COR-L47 (cell line): ENCODE measurements at places on chromosomes 7 and 10.

DNA sequence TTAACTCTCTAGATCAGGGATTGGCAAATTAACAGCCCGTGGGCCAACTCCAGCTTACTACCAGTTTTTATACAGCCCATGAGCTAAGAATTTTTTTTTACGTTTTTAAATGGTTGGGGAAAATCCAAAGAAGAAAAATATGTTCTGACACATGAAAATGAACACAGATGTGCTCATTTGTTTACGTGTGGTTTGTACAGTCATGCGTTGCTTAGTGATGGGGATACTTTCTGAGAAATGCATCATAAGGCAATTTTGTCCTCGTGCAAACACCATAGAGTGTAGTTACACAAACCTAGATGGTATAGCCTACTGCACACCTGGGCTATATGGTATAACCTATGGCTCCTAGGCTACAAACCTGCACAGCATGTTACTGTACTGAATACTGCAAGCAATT is 8.3 kb upstream of the SMKR1 start:
- DNase-seq = no peak

DNA sequence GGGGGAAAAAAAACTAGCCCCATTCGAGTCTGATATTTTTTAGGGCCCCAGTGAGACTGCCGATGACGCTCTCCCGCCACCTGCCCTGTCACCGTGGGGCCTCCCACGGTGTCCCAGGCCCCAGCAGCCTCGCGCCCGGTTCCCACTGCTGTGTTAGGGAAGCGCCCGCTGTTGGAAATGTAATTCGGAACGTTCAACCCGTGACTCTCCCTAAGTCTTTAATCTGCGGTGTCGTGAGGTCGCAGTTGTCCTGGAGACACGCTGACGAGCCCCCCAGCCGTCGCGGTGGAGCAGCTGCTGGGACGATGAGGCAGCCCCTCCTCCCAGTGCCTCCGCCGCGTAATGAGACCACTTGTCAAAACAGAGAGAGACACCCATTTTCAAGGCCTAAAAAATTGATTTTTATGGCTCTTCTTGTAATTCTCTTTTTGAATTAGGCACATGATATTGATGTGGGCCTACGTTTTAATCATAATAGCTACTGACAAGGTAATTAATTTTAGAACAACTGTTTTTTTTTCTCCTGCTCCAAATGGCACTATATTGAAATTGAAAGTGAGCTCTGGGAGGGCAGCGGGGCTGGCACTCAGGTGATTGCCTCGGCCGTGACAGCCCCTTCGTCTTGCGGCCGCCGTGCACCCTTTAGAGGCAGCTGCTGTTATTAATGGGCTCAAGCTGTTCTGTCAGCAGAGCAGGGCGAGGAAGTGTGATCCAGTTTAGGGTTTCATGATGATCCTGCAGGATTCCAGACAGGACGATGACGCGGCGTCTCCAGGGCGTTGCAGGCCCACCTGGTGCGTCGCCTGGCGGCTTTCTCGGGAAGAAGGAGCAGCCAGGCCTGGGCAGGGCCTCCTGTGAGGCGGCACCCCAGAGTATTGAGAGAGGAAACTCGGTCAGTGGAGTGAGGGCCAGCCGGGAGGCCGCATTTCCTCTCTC is 63.3 kb downstream of the NKX6-2 start:
- DNase-seq = no peak

DNA sequence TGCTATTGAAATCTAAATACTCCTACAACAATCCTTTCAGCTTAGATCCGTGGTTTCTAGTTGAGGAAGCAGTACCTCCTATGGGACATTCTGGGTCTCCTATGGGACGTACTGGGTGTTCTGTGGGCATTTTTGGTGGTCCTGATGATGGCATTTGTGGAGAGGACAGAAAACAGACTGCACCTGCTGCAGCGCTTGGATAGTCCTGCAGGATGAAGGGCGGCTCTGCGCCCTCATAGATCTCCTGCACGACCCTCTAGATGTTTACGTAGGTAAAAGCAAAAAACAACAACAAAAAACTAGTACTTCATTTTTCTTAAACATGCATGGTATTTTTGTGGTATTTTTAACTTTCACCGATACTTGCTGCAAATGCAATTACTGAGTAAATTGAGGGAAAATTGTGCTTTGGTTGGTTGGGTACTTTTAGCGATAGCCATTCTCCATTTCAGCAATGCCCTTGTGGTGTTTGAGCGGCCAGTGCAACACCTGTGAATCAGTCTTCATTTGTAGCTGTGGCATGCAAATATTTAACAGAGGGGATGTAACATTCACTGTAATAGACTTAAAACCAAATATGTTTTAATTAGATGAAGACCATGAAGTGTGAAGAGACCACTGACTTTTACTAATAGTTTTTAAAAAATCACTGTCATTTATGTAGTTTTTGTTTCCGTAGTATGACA is 461.2 kb downstream of the SDK1 start:
- DNase-seq = no peak

GRCh38 chr10:24847112-24848070 is 105.0 kb downstream of the PRTFDC1 start:
- DNase-seq = no peak

DNA sequence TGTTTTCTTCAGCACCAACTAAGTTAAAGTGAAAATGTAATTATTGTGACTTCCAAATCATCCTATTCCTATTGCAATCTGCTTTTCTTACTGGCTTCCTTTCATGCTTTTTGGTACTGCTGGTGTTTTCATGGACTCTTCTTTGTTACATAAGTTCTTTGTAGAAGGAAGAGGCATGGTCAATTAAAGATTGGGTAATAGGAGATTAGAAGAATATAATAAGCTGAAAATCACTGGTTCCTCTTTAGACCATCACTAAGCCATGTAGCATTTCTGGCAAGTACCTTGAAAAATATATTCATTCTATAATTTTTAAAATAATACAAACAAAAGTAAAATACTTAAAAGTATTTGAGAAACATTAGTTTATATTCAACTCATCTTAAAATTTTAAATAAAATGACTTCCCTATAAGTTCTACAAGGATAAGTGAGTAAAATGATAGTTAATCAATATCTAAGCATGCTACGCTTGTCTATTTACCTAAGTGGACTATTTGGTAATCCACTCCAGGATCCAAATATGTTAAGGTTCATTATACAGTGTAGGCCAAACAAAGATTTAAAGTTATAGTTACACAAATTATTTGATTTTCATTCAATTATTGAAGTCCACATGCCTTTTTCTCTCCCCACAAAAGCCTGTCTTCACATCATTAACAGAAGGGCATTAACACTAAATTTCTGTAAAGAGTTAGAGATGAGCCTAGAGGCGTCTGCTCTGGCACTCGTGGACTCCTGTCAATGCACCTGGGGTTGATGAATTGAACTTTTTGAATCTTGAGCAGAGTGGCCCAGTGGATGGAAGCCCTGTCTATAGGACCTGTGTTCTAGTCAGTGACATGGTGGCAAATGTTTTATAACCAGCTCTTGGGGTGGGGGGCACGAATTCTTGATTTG is 408.1 kb downstream of the INHBA start:
- no peak for DNase-seq

DNA sequence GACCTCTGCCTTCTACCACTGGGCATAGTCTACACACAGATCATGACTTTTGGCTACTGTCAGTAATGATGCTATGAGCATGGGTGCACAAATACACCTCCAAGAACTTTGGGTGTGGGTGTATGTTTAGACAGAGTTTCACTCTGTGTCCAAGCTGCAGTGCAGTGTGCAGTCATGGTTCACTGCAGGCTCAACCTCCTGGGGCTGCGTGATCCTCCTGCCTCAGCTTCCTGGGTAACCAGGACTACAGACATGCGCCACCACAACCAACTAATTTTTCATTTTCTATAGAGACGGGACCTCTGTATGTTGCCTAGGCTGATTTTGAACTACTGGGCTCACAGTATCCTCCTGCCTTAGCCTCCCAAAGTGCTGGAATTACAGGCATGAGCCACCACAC is 194.4 kb downstream of the NSUN6 start:
- DNase-seq = no peak

DNA sequence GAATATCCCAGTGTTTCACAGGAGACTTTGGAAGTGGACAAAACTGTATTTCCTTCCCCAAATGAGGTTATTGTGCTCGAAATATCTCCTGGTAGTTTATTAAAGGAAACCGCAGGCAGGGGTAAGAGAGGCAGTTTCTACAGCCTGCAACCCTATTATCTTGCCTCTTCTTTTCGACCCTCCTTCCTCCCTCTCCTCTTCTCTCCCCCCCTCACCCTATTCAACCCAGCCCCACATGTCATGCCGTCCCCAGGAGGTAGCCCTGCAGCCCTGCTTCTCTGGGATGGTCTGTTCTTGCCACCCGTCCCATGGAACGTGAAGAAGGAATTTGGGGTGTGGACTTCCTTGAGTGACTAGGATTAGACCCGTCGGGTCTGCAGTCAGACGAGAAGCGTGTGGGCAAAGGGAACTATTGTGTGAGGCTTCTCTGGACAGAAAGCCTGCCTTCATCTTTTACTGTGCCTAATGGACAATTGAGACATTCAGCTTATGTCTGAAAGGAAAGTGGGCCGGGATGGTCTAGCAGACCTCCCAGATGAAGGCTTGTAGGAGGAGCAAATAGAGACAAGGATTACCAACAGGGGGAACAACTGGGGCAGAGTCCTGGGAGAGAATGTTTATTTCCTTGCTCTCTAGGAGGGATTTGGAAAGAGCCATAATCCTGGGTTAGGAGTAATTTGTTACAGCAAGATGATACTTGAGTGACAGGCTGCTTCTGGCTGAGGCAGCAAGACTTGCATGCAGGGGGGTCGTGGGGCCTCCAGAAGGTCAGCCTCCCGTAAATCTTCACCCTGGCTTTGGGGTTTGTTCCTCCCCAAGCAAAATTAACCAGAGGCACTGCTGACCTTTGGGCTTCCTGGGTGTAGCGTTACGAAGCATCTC is 77.8 kb downstream of the TCF7L2 start:
- DNase-seq = no peak

DNA sequence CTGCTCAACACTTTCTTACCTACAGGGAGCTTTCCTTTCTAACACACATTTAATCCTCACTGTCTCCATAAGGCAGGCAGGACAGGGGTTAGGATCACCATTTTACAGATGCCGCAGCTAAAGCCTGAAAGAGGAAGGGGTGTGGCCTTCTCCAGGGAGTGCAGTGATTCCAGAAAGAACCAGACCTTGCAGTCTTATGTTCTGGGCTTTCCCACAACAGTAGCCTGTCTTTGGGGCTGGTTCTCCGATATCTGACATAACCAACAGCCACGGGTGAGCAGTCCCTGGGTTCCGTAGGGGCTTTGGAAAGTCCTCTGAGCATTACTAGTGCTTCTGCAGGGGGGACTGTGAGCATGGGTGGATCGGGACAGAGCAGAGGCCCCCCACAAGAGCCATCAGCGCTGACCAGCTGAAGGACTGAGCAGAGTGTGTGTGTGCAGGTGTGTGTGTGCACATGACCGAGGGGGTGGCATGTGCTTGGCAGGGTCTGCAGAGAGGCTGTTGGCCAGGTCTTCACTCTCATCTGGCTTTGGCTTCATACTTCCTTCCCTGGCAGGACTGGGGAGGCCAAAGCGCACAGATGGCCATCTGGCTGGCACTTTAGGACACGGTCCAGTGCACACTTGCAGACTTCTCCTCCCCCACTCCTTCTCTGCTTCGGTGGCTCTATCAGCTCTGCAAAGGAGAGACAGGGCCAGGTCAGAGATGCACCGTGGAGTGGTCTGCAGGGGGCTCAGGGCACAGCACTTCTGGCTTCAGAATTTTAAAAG is 400.3 kb downstream of the RPS24 start:
- DNase-seq = no peak

DNA sequence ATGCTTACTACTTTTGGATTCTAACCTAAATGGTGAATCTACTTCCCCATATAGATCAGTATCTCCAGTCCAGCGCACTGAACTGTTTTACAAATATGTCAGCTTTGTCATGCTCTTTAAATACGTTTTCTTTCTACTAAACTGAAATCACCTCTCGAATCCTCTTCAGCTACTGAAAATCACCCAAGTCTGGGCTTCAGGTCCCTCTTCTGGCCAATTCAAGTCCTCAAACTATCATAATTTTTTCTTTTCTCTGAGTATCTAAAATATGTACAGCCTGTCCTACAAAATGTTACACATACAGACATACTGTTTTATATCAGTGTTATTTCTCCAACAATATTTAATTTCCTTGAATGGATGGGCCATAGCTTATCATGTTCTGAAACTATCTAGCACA is 84.2 kb downstream of the CACNA2D1 start:
- peak; percentile 11 for DNase-seq

- DNase-seq = no peak
These were observed 236.0 kb downstream of the GLRX3 start for GRCh38 chr10:130372222-130372621.

- DNase-seq = no peak
These were observed 51.2 kb upstream of the GTF2I start for GRCh38 chr7:74606101-74606908.

DNA sequence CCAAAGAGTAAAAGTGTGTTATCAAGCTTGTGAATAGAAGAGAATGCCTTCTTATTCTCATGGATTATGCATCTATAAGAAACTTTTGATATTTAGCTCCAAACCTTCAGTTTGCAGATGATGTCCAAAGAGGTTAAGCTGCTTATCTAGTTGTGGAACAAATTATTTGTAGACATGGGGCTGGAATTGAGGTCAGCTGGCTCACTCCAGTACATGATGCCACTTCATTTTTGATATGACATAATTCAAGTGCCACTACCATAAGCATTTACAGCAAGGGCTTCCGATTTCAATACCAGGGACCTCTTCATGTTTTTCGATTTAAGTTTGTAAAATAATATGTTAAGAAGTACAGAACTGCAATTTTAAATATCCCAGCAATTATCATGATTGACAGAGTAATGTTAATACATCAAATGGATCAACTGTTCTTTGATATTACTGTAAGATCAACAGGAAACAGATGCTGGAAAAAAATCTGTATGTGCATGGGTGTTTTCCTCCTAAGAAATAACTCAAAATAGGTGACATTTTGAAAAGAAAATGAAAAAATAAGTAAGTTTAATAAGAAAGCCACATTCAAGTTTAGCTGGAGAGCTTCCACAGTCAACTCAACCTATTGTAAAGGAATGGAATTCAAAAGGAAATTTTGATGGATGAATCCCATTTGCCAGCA is 12.7 kb downstream of the FAM3C start:
- DNase-seq = no peak

- peak; percentile 12 for DNase-seq
These were observed 1.9 kb upstream of the SH2D4B start for GRCh38 chr10:80535671-80536360.

GRCh38 chr10:125761961-125762360 is 13.7 kb downstream of the MMP21 start:
- no peak for DNase-seq

- DNase-seq = no peak
These were observed 1382.0 kb upstream of the CELF2 start for GRCh38 chr10:9635691-9636090.

DNA sequence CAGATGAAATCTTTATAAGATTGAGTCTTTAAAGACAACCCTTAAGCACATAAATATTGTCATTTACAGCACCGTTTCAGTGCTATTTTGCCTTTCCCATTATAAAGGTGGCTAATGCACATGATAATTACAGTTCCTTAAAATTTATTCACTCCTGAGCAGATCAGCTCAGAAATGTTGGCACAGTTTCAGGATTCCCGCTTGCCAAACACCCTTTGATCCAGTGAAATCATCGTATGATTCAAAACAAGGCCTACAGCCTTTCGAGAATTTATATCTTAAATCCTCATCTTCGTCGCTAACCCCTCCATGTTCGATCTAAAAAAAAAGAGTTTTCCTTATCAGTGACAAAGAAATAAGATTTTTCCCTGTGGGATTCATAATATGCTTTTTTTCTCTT is 14.1 kb upstream of the SOSTDC1 start:
- DNase-seq = no peak
